ENCODE measurements at places on chromosomes 12 and 14. TPM values are rescaled to one million over a fixed set of nuclear protein-coding genes. Genes with fewer than 3 reads are reported as not detected.

The FSCB gene
- not detected for total RNA-seq

GRCh38 chr14:42459171-42459685 is 852.6 kb downstream of the LRFN5 start:
- DNase-seq: no peak

- peak; percentile 51 for DNase-seq
Observed at GRCh38 chr14:90846511-90846910, 30.3 kb upstream of the TTC7B start.

DNA sequence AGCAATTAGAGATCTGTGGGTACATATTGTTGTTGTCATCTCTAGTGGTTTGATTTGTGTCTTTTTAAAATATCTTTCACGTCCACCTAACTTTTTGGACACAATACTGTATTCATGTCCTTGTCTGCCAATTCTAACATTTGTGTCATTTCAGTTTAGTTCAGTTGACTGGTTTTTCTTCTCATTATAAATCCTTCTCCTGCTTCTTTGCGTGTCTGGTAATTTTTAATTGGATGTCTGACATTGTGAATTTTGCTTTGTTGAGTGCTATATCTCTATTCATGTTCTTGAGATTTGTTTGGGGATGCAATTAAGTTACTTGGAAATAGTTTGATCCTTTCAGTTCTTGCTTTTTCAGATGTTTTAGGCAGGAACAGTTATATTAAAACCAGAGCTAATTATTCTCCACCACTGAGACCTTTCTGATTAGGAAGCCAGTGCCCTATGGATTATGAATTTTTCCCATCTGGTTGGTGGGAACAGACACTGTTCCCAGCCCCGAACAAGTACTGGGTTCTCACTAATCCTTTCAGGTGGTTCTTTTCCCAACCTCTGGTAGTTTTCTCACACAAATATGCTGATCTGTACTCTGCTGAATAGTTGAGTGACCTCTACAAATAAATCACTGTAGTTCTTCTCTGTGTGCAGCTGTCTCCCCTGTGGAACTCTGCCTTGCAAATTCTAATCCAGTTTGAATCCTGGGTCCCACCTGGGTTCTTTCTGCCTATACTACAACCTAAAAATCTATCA is 91.1 kb upstream of the DYNC1H1 start:
- DNase-seq: no peak

DNA sequence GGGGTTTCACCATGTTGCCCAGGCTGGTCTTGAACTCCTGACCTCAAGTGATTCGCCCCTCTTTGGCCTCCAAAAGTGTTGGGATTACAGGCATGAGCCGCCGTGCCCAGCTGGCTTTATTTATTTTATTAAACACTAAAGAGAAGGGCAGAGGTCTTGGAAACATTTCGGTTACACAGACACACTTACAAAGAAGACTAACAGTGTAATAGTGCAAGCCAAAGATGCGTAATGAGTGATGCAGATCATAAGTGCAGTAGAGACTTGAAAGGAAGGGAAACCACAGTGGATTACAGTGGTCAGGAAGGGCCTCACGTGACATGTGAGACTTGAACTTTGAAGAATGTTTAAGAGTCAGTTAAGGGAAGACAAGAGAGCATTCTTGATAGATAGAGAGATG is 33.9 kb upstream of the CDK17 start:
- peak; percentile 95 for DNase-seq

GRCh38 chr12:132422381-132423043 is 67.4 kb upstream of the FBRSL1 start:
- DNase-seq: no peak

DNA sequence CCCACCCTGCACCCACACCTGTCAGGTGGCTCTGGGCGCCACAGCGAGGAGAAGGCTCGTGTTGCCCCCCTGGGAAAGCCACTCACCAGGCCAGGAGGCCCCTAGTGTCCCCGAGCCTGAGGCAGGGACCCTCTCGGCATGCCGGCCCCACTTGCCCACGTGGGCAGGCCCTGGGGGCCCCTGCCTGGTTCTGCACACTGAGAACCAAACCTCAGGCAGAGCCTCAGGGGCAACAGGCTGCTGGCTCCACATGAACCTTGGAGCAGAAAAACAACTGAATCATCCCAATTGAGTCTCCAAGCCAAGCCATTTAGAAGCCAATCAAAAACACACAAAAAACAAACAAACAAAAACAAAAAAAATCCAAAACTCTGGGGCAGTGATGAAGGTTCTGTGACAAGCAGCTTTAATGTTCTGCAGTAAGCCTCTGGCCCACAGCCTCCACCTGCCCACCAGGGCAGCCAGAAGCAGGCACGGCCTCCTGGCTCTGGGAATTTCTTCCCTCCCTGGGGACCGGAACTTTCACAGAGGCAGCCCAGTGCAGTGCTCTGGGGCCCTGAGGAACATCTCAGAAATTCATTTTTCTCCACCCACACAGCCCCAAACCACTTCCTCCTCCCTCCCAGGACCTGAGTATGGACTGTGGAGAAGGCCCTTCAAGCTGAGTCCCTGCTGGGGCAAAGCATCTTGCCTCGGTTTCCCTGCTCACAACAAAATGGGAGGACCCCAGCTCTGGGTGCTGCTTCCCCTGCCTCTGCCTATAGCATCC is 90.2 kb downstream of the CHGA start:
- peak; percentile 36 for DNase-seq

DNA sequence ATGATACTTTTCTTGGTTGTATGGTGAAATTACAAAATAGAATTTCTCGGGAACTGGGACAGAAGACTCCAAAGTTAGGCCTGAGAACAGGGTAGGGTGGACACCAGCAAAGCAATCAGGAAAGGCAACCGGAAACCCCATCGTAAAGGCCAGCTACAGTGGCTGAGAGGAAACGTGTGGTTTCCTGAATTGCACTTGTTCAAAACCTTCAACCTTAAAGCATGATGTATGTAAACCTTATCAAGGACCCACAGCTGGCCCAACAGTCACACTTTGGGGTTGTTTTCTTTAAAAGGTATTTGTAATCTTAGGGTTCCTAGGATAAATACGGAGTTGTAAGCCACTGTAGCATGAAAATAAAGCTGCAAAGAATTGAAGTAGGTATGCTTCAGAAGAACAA is 2.2 kb upstream of the PTGDR start:
- DNase-seq: no peak

- no peak for DNase-seq
Observed at GRCh38 chr12:25759752-25760151, 198.7 kb upstream of the RASSF8 start.

Data from RPMI7951 (cell line).